RKO (cell line): ENCODE measurements at places on chromosomes 2 and 18.

DNA sequence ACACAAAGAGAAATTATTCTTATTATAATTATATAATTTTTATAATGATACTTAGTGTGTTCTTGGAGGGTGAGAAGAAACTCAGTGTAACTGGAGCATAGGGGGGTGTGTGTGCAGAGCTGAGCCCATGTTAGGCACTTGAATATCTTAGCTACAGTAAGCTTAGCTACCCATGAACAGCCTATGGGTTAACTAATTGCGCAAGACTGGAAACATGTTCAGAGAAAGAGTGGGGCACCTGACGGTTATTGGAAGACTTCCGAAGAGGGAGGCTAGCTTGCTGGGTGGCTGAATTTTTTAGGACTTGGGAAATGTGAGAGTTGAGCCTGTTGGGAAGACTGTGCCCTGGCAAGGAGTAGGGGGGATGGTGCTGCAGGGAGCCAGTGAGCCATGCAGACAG lies 229.2 kb downstream of the SLC4A3 start:
- DNase-seq = no peak

- DNase-seq = no peak
Measured at GRCh38 chr18:26417190-26417589, 131.2 kb downstream of the KCTD1 start.

DNA sequence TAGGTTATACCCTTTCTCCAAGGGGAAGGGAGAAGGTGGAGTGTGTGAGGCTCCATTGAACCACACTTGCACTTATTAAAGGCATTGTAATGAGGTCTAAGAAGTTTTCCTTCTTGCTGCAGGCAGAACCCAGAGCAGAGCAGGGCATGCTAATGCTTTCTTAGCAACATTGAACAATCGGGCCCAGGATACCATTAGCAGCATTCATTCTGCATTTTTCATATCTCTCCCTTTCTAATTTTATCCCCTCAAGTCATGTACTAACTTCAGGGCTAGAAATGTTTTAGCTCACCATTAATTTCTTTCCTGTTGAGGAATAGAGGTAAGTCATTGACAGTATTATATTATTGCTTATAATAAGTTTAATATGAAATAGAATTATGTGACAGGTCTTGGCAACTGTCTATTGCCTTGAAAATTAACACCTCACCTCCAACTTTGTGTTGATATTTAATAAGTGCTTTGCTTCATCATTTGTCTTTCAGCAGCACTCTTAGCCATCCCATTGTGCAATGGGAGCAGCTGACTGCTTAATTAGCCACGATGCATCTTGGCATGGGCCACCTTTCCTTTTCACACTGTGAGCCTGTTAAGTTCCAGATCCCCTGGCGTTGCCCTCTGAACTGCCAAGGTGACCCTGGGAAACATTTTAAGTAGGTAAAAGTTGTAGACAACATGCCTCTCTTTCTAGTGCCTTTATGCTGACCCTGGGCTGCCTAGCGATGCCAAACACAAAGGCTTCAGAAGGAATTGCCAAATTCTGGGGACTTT lies 300.8 kb upstream of the MEX3C start:
- DNase-seq = no peak

DNA sequence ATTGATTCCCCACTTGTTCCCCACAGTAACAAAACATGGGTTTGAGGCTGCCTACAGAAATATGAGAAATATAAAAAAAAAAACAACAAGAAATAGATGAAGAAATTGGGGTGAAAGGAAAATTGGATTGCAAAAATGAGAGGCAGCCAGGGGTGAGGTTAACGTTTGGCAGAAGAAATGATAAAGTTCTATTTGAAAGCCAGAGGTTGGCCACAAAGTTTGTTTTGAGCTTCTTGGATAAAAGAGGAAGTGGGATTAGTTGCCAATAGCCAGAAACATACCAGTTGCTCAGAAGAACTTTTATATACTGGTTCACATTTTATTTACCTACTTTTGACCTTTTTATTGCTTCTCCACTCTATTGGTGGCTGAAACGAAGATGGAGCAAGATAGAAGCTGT lies 67.5 kb downstream of the FASTKD2 start:
- no peak for DNase-seq

DNA sequence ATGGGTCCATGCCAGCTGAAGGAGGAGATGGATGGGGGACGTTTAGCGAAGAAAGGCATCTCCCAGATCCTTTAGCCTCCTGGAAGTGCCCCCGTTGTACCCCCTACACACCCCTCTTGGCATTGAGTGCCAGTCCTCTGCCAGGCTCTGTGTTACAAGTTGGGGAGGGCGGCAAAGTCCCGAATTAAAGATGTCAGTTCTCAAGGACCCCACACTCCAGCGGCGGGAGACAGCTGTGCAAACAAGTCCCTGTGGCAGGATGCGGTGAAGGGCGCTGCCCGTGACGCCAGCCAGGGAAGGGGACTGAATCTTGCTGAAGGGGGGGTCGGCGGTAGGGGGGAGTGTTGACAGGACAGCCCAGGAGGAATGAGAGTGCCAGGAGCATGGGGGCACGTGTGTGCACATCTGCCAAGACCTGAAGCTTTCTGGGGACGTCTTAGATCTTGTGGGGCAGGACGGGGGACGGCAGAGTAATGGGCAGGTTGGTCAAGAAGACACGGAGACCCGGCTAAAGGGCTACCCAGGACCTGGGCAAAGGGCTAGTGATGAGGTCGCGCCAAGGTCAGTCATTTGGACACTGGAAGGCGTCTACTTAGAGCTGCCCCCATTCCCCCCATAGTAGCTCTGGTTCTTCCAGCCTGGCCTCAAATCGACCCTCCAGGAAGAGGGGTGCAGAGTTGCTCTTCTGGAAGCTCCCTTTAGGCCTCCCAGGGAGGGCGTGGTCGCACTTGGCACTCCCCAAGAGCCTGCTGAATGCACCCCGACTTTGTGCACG lies 2.8 kb upstream of the CTDSP1 start:
- DNase-seq = peak; percentile 69

DNA sequence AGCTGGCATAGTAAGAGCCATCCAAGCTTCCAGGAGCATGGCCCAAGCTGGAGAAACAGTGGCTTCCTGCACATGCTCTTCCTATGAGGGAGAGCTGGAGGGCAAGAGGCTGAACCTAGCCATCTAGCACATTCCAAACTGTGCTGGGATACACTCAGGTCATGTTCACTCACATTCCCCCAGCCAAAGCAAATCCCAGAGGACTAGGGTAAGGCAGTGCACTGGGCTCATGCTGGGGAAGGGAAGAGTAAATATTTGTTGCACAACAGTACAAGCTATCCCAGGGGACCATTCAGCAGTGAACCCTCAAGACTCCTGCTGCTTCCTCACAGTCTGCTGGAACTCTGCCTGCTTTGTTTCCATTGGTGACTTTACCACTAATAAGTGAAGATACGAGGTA lies 20.7 kb upstream of the GYPC start:
- no peak for DNase-seq

DNA sequence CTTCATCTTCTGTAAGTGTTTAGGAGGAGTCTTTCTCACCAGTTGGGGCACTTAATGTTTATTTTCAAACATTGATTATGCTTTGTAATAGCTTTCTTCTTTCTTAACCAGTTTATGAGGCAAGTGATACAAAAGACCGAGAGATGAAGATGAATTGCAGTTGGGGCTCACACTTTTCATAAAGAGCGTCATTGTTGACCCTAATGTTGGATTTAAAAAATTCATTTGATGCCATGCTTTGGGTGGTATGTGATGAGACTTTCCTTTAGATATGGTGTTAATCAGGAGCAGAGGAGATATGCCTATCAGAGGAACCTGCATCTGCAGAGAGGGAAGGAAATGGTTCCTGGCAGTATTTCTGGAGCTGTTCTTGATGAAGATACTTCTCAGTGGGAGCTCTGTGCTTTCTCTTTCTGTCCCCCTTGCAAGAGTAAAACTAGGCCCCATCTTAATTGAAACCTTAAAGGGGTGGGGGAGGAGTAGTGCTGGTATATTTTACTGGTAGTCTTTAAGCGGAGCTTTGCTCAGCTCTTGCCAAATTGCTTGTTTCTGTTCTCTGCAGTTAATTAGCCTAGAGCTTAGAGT lies 2.3 kb downstream of the EML4 start:
- peak; percentile 11 for DNase-seq

GRCh38 chr18:5628512-5629255 lies 84.9 kb upstream of the EPB41L3 start:
- DNase-seq = no peak

DNA sequence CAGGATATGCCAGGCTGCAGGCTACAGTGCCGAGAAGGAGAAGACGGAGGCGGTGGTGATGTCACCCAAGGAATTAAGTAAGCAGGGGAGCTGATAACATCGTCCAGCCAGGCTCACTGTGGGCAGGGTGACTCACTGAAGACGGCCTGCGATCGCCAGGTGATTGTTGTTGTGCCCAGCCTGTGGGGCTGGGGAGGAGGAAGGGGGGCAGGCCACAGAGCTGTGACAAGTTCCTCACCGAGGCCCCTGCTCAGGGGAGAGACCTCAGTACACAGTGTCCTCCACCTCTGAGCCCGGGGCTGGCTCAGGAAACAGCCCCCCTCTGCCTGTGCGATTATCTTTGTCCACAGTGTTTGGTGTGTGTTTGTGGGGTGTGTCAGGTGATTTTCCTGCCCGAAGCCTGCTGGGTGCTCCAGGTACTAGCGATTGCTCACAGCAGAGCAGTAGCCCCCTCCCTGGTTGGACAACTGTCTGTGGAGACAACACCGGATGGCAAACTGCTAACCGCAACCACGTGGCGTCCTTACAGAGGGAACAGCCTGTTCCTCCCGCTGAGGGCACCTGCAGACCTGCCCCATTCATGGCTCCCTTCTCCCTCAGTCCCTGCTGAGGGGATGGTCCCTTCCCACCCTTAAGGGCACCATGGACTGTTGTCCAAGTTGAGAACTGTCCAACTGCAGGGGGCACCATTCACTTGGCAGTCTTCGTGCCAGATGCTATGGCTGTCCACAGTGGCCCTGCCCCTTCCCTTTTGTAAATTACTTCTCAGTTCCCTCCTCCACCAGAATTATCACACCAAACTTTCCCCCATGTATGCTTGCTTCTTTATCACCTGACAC lies 95.1 kb downstream of the ZFP36L2 start:
- DNase-seq = peak; percentile 83

DNA sequence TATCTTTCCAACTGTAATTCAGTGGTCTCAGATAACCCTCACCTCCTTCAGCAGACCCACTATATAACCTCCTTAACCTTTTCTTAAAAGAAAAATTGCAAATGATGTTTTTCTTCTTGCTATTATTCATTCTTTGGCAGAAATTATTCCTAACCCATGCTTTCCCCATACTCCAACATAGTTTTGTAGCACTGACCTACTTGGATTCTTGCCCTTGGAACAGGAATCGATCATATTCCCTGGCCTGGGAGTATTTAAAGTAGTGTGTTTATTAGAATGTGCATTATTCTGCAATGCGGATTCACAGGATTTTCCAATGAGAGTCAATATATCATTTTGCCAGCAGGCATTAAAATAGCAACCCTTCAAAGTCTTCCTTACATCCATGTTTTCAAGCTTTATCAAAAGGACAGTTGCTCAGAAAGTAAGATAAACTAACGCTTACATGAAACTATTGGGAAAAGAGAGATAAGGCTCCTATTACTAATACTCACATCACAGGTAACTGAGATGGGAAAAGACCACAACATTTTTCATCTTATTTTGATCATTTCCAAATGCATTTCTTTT lies 37.4 kb downstream of the CHN1 start:
- no peak for DNase-seq

GRCh38 chr18:60019463-60019840 lies 119.7 kb downstream of the PMAIP1 start:
- no peak for DNase-seq

GRCh38 chr2:109355192-109355843 lies 226.3 kb downstream of the SH3RF3 start:
- no peak for DNase-seq

GRCh38 chr2:170404846-170405245 lies 226.9 kb downstream of the MYO3B start:
- no peak for DNase-seq

DNA sequence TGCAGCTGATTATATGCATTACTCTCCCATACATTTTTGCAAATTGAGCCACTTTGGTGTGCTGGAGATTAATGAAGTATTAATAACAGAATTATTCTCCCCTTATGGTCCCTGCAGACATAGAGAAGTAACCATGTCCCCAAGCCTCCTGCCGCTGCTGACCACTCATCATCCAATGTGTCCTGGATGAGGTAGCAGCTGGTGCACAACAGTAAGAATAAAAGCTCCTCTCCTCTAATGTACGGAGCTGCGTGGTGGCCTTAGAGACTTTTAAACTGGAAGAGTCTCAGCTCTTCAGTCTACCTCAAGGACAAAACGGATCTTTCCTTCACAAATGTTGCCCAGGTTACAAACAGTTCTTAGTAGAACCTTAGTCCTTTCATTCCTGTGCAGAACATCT lies 37.7 kb downstream of the TPO start:
- DNase-seq = no peak

DNA sequence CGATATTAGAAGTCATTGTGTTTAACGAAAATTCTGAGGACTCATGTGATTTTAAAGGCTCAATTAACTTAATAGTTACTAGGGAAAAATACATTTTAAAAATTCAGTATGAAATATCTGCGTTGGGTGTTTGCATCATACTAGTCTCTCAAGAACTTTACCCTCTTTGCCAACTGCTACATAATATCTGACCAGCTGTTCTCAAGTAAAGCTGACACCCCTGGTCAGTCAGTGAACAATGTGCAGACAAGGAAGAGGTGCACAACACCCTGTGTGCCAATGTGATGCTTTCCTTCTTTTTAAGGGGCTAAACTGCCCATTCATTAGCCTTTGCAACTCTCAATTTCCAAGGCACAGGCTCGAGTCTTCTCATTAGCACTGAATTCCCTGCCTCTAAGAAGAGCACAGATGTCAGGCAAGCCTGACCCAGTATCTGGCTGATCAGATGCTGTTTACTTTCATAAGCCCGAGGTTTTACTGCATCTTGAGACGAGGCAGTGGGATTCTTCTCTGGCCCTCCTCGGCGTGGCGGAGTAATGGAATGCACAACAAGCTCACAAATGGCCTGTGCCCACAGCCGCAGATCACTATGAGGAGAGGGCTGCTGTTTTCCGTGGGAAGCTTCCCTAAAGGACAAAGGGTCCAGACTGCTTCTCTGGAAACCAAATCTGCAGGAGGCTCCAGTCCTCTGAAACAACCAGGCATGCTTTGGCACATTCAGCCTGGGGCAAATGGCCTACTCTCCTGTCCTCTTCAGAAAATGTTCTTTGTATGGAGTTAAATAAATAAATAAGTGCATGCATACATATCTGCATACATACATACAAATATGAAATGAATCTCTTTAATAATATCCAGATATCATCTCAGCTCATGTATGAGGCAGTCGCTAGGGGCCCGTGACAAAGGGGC lies 240.3 kb downstream of the ZNF521 start:
- DNase-seq = no peak

DNA sequence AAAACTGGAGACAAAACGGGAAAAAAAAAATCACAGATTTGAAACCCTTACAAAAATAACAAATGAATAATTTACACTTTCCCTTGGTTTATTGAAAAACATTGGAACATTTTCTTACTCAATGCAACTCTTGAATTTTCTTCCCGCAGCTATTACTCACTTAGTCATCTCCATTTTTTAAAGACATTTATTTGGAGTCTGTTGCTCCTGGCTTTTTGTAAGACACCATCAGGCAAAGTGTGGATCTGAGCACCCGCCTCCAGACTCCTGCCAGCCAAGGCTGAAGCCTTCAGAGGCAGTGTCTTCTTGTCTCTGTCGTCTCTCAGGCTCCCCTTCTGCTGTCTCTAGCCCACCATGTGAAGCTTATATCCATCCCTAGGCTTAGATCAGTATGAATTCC lies 46.2 kb downstream of the TRIB2 start:
- no peak for DNase-seq

- no peak for DNase-seq
Measured at GRCh38 chr2:109305490-109306167, 176.6 kb downstream of the SH3RF3 start.
